Pulmonary artery endothelial cell (primary cell): ENCODE measurements at places on chromosomes 6 and 20. TPM values are rescaled to one million over a fixed set of nuclear protein-coding genes. Genes with fewer than 3 reads are reported as not detected.

Gene FUT9
- under 0.01 TPM in 1 of 2 replicates, not detected in the other for total RNA-seq

Gene PLN
- total RNA-seq = 0.04 TPM in 1 of 2 replicates, not detected in the other

DNA sequence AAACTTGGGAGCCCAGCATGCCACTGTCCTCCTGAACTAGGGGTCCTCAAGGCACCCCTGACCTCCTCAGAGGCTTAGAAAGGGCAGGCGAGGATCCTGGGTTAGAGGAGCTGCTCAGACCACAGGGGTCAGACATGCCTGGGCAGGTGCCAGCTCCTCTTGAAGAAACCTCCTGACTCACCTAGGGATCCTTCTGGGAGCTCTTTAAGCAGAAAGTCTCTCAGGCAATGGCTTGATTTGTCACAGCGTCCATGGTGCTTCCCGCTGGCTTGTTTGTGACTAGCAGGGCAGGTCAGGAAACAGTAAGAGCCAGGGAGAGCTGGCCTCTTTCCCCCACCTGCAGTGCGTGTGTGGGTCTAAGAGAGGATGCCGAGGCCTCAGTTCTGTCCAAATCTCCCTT lies 174.5 kb upstream of the SNX9 start:
- DNase-seq = no peak

Gene FAM83C
- total RNA-seq = not detected in 2 replicates

DNA sequence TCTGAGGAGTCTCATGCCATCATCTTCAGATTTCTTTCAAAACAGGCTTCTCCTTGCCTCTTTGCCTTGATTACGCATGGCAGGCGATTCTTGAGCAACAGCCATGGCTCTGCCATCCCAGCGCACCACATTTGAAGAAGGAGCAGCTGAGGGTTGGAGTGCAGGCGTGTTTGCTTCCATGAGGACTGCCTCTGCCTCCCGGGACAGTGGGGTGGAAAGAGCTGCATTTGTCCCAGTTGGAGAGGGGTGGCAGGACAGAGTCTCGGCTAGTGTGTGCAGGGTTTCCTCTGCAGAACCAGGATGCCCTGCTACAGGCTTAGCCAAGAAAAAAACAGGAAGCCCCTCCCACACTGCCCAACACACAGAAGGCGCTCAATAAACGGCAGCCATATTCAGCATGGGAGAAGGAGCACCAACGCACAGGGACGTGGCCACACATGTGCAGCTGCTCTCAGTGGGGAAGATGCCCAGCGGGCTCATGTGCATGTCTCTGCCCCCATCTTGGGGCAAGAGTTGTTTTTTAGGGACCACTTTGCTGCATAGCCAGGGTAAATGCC lies 36.6 kb downstream of the IRF4 start:
- DNase-seq = no peak

- no peak for DNase-seq
These were observed 261.3 kb downstream of the ESR1 start for GRCh38 chr6:152068622-152069261.

- DNase-seq = no peak
These were observed 81.1 kb downstream of the ATP9A start for GRCh38 chr20:51687108-51687507.

DNA sequence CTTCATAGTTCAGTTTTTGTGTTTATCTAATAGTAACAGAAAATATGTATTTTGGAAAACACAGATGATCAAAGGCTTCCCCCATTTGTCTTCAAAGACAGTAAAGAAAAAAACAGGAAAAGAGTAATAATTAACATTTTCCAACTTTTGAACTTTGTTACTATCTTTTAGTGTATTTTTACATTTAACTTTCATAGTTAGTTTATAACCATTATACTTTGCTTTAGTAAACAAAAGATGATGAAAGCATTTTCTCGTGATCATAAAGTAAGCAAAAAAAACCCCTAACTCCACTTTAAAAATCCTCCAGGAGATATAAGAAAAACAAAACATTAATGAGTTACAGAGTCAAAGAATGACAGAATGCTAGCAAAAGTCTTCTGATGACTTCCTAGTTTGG lies 13.6 kb upstream of the GPRC6A start:
- DNase-seq = no peak

- DNase-seq = no peak
These were observed 21.9 kb upstream of the CD2AP start for GRCh38 chr6:47455533-47456209.
